ENCODE measurements at places on chromosomes 7 and 10.

DNA sequence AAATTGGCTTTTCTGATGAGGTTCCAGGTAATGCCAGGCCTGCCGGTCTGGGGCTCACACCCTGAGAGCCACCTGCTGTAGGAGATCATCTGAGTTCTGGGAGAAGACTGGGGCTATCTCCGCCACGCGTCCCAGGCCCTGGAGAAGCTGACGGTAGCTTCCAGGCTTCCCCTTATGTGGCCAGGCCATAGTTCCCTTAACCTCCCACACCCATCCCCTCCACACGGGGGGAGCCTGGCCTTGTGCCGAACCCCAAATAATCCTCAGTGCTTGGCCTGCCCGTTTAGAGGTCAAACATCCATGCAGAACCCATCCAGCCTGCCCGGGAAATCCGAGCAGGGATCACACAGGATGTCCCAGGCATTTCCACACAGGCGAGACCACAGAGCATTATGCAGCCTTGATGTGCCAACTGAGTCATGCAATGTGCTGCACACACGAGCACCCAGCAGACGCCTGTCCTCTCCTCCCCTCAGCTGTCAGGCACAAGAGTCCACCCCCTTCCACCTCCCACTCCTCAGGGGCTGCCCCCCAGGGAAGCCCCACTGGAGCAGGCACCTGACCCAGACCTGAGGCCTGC is 176.2 kb downstream of the PRKAG2 start:
- DNase-seq = no peak

DNA sequence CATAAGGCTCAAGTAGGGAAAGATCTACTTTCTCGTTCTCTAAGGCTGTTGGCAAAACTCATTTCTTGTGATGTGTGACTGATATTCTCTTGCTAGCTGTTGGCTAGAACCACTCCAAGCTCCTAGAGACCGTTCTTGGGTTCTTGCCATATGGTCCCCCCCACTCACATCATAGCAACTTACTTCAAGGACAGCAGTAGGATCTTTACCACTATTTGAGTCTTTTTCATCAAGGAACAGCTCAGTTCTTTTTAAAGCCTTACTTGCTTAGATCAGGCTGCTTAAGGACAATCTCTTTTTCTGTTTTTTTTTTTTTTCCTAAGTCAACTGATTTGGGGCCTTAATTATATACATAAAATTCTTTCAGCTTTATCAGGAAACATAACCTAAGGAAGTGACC is 251.1 kb downstream of the GPR37 start:
- DNase-seq = no peak

- no peak for DNase-seq
Observed at GRCh38 chr7:55965100-55965470, 700 bp downstream of the NIPSNAP2 start.

- DNase-seq = no peak
Observed at GRCh38 chr10:80333983-80334382, 22.6 kb downstream of the DYDC1 start.

- DNase-seq = no peak
Observed at GRCh38 chr10:98030991-98031431, 590 bp upstream of the CRTAC1 start.

- DNase-seq = no peak
Observed at GRCh38 chr10:63261496-63261895, 128.4 kb downstream of the NRBF2 start.

DNA sequence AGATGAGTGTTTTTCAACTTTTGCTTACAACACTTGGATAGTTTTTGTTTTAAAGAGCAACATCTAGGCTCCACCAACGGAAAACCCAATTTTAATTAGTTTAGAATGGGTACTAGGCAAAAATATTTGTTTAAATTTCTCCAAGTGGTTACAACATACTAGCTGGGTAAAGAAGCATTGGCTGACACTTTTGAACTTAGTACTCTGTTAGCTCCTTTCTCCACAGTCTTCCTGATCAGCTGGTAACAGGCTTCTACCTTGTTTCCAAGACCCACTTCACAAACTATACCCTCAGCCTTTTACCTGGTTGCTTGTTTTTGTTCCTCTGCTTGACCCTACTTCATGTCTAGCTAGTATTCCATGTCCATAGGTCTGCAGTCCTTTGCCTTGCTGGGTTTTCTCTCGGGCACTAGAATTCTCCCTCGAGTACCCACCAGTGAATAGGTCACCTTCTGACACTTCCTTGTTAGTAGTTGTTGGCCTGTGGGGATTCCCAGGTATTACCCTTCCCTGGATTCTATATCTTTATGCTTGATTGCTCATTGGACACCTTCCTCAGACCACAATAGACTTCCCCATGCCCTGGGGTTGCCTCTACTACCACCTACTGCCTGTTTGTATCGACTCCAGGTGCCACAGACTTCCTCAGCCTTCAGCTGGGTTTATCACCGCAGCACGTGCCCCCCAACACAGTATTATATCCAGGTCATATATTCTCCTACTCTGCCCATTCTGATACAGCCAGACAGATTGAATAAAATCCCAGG is 42.0 kb downstream of the PRPS1L1 start:
- no peak for DNase-seq

DNA sequence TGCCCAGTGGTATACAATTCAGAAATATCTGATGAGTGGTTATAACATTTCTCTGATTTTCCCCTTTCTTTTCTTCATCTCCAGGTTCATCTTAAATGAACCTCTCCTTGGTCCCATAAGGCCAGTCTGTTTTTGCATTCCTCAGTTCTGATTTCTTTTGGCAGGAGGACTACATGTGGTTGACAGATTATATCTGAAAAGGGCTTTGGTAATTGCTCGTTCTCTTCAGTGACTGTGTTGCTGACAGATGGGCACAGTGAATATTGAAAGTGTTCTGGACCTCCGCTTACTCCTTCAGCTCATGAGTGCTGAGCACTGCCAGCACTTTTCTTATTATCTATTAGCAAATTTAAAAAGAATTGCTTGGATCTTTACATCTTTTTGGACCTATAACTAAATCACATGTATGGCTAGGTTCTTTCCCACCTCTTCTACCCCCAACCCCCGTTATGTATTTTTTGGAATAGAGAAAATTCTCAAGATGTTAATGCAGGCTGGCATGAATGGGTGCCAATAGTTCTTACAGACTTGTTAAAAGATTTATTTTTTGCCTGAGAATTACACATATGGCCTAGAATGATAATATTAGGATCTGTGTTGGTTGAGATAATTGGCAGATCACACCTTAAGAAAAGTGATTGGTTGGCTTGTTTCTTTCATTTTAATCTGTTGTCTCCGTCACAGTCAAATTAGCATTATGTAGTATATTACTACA is 323.0 kb downstream of the EXOC4 start:
- DNase-seq = no peak
